ENCODE measurements at places on chromosomes 3 and 15. TPM values are rescaled to one million over a fixed set of nuclear protein-coding genes. Genes with fewer than 3 reads are reported as not detected.
A peak's percentile ranks its signal among the peaks of the same experiment; 100 is the strongest.

DNA sequence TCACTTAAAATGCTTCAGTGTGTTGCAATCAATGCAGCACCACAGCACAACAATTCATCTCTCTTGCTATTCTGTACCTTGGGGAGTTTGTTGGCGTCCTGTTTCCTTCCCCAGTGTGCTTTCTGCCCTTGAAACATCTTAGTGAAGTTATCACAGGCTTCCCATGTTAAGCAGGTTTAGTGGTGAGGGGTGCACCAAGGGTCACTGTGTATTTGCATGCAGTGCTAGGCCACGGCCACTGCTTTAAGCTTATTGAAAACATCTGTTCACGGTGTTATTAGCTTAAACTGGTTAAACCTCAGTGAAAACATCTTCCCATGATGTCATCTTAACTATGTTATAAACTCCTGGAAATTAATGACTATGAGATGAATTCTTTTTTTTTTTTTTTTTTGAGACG lies 217.3 kb upstream of the GOLIM4 start:
- DNase-seq = peak; percentile 26

DNA sequence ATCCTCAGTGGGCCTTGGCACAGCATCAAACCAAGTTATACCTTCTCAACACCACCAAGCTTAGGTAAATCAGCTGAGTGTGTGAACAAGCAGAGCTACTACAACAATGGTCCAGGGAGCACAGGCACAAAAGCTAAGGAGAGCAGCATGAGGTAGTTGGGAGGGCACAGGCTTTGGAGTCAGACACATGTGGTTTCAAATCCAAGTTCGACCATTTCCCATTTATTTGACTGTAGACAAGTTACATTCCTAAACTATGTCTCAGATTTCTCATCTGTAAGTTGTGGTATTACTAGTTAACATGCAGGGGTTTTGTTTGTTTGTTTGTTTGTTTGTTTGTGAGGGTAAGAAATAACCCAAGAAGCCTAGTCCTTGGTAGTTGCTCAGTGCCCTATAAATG lies 46.9 kb downstream of the MLH1 start:
- no peak for DNase-seq

Gene COL6A5
- 0.09 TPM for total RNA-seq

DNA sequence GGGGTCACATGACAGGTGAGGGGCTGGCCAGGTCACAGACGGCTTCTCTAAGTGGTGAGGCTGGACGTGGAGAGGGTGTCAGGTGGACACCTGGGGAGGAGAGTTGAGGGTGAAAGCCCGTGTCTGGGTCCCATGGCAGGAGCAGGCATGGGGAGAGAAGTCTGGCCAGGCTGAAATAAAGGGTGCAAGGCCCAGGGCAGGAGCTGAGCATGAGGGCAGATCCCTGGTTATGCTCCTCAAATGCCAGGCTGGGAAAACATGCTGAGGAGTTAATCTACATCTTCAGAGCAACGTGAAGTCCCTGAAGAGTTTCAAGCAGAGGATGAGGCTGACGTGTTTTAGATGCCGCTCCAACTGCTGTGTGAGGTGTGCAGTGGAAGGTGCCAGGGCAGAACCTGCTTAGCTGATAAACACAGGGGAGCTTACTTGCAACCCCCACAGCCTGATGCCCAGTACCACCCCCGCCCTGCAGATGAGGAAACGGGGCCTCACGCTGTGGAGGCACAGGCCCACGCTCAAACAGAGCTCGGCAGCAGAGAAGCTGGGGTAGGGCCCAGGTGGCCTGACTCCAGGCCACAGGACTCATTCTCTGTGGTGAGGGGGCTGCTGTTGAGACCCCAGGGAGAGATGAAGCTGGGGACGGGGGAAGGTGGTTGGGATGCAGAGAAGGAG lies 40.5 kb downstream of the HCN4 start:
- DNase-seq = no peak

GRCh38 chr3:126537730-126538281 lies 13.9 kb downstream of the CHST13 start:
- DNase-seq = no peak

Gene GOLGA6D
- total RNA-seq = 0.09 TPM

Gene SLITRK3
- total RNA-seq = 0.27 TPM

Gene ASB14
- total RNA-seq = 0.18 TPM

Gene CIDEC
- total RNA-seq = 0.13 TPM

DNA sequence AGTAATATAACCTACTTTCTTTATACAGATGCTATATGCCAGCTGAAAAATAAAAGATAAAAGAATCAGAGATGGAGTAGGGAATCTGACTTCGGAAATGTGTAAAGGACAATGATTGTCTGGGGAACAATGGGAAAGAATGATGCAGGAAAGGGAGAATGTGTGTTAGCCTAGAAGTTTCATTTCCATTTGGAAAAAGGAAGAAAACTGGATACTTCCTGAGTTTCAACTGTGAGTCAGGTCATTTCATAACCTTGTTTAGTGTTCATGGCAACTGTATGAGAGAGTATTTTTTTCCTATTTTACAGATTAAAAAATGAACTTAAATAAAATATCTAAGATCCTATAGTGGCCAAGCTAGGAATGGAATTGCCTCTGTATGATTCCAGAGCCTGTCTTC lies 261.3 kb upstream of the NECTIN3 start:
- DNase-seq = no peak

- DNase-seq = peak; percentile 73
Measured at GRCh38 chr15:60413231-60413824, 15.5 kb upstream of the ANXA2 start.

DNA sequence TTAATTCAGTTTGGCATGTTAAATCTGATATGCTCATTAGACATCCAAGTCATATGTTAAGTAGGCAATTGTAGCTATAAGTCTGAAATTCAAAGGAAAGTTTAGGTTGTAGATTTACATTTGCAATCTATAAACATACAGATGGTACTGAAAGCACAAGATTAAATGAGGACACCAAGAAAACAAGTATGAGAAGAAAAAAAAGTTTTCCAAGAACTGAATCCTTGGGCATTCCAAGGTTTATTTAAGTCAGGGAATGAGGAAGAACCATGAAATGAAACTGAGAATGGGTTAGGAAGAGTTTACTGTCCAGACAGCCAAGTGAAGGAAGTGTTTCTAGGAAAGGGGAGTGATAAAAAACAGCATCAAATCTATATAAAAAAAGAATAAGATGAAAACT lies 756.1 kb upstream of the DPPA4 start:
- DNase-seq = peak; percentile 24

GRCh38 chr3:109093561-109093960 lies 24.4 kb downstream of the MORC1 start:
- DNase-seq = no peak

Gene CACNA2D3
- 1.4 TPM for total RNA-seq

DNA sequence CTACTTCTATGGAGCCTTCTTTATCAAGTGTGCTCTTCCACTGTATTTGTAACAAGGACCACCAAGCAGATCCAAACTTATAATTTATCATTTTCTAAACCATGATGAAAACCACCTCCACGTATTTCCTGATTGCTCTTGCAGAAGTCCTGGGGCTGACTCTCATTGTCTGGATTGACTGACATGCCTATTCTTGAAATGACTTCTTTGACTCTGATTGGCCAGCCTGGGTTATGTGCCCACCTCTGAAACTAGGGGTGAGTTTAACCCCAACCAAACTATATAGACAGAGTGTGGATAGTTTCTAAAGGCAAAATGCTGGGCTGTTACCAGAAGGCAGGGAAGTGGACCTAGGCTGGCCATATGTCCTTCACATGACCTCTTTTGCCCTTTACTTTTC lies 12.7 kb downstream of the TMPRSS7 start:
- no peak for DNase-seq

Gene SLC38A3
- total RNA-seq = 1.7 TPM

GRCh38 chr15:85934691-85935090 lies 140.0 kb upstream of the KLHL25 start:
- peak; percentile 26 for DNase-seq

- peak; percentile 68 for DNase-seq
Measured at GRCh38 chr15:63156755-63157117, 541 bp downstream of the RPS27L start.

Gene ZMYND10
- total RNA-seq = 0.49 TPM

GRCh38 chr3:10628891-10629670 lies 123.7 kb upstream of the ATP2B2 start:
- DNase-seq = no peak

- peak; percentile 83 for DNase-seq
Measured at GRCh38 chr3:138608322-138609135, at the start of gene FAIM. Gene FAIM (plus strand): TSS chr3:138608771. CDS start chr3:138619727, 10,956 bp downstream.

DNA sequence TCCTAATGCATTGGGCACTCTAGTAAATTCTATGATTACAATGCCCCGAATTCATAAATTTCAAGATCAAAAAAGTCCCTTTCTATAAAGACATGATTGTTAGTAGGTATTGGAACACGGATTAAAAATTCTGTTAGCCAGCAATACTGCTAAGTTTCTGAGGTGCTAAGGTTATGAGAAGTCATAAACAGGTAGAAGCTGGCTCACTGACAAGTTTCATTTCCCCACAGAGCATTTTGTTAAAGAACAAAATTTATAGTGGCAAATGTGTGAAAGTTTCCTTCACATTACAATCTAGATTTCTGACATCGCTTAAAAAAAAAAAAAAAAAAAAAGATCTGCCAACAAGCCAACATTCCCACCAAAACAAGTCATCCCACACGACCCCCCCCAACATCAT lies 12.4 kb upstream of the MAN2C1 start:
- no peak for DNase-seq

Data from muscle of leg (tissue), 16 donors.